ENCODE measurements at places on chromosomes 5 and 9.

GRCh38 chr9:105360344-105360743 is 87.5 kb upstream of the FSD1L start:
- no peak for DNase-seq

GRCh38 chr5:120463991-120464626 is at the start of gene PRR16:
PRR16 (plus strand) TSS chr5:120464300.
- DNase-seq, result no peak

DNA sequence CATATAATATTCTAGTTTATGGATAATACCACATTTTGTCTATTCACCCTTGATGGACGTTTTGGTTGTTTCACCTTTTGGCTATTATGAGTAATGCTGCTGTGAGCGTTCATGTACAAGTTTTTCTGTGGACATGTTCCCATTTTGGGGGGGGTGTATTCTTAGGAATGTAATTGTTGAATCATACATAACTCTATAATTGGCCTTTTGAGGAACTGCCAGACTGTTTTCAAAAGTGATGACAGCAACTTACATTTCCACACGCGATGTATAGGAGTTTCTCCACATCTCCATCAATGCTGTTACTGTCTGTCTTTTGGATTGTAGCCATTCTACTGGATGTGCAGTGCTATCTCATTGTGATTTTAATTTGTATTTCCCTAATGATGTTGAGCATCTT is 69.8 kb downstream of the SLC46A2 start:
- no peak for DNase-seq

DNA sequence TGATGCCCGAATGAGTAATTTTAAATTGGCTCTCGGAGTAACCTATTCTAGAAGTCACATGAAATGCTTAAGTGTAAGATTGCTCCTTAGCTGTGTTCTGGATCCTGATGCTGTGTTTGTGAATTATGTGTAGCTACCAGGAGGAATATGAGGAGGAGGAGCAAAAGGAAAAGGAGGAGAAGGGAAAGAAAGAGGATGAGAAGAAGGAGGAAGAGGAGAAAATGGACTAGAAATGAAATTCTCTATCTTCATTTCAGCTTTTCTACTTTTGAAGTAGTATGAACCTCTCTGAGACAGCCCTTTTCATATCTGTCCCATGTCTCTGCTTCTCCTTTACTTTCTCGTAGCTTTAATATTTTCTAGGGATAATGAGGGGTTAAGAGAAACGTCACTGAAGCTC is 119.4 kb upstream of the ACTBL2 start:
- no peak for DNase-seq
